ENCODE measurements at places on chromosomes 6 and 20.

GRCh38 chr20:40488401-40488800, 200.6 kb downstream of the MAFB start:
- no peak for DNase-seq

GRCh38 chr20:47349365-47350180, 6.9 kb downstream of the ZMYND8 start:
- DNase-seq: no peak

DNA sequence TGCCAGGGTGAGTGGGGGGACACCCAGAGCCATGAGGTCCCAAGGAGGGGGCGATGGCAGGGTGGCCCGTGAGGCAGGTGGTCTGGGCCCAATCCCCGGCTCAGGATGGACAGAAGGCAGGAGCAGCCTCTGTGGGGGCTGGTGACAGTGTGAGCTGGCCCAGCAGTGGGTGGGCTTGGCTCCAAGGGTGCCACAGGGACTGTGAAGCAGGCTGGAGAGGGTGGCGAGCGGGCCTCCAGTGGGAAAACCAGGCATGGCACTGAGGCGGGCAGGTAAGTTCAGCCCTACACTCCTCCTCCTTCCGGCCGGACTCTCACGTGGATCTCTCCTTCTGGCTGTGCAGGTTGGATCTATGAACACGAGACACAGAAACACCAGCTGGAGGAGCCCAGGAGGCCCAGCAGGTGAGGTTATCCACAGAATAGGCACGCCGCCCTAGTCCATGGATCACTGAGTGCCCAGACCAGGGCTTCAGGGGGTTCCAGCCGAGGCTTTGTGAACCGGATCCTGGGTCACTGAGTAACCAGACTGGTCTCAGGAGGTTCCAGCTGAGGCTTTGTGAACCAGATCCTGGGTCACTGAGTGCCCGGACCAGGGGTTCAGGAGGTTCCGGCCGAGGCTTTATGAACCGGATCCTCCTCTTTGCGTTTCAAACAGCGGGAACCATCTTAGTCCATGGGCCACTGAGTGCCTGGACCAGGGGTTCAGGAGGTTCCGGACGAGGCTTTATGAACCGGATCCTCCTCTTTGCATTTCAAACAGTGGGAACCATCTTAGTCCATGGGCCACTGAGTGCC, 76.4 kb upstream of the BHLHE23 start:
- no peak for DNase-seq

- no peak for DNase-seq
These were observed 4.9 kb upstream of the FKBP1A start for GRCh38 chr20:1397710-1398109.

GRCh38 chr20:56422076-56422823, 10.2 kb downstream of the CASS4 start:
- DNase-seq: no peak

DNA sequence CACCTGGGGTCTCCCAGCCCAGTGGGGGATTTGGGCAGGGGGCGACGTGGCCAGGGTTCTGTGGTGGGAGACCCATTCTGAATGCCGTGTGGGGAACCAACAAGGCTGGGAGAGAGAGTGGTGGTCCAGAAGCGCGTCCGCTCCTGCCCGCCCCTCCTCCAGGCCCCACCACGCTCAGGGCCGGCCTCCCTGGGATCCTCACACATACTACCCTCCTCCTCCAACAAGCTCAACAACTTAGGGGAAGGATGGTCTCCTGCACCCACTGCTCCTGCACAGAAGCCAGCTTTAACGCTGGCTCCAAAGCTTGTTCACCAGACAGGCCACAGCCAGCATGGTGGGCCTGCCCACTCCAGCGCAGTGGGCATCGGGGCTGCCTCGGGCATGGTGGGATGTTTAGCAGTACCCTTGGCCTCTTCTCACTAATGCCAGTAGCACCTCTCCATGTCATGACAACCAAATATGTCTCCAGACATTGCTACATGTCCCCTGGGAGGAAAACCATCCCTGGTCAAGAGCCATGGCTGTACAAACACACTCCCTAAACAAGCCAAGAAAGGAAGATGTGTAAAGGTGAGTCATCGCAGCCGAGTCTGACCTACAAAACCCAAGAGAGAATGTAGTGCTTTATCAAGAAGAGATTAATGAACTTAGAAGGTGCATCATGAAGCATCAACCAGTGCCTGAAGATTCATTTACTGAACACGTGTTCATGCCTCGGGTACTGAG, 75.7 kb downstream of the BMP7 start:
- DNase-seq: no peak

DNA sequence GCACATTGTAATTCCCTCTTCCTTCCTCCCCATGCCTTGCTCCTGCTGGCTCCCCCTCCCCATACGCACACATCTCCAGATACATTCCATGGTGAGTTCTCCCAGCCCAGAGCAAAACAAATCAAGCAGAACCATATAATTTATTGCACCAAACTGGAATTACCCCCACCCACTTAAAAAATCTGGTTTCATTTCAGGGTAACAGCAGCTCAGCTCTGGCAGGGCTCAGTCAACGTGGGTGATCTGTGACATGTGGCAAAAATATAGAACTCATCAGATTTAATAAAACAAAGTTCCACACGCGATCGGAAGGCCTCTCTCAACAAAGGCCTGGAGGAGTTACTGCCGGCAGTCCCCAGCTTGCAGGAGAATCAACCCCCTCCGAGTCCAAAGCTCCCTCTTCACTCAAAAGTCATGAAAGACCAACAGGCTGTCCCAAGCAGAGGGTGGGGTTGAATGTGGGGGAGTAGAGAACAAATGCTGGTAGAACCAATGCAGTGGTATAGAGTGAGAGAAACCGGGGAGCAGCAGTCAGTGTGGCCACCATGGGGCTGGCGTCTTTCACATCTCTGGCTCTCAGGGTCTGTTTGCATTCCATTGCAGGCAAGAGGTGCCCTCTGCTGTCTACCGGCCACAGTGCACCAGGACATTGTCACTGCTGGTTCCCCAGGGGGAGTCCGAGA, 323.3 kb upstream of the NT5E start:
- no peak for DNase-seq

DNA sequence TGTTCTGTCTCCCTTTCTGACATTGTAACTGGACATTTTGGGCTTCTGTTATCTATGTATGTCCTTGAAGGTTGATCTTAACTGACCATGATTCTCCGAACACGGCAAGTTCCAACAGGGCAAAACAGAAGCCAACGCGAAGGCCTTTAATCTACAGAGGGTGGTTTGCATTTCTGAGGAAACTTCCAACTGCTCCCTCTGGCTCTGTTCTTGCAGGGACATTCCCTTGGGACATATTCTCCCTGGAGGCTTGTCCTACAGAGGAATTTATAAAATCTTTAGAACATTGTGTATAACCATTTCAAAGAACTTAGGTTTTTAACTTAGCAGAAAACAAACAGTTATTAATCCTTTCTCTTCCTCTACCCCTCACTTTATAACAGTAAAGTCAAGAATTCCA, 189.0 kb upstream of the CDYL start:
- DNase-seq: no peak

GRCh38 chr6:63496361-63496804, 75.9 kb upstream of the LOC128125822 start:
- DNase-seq: no peak

DNA sequence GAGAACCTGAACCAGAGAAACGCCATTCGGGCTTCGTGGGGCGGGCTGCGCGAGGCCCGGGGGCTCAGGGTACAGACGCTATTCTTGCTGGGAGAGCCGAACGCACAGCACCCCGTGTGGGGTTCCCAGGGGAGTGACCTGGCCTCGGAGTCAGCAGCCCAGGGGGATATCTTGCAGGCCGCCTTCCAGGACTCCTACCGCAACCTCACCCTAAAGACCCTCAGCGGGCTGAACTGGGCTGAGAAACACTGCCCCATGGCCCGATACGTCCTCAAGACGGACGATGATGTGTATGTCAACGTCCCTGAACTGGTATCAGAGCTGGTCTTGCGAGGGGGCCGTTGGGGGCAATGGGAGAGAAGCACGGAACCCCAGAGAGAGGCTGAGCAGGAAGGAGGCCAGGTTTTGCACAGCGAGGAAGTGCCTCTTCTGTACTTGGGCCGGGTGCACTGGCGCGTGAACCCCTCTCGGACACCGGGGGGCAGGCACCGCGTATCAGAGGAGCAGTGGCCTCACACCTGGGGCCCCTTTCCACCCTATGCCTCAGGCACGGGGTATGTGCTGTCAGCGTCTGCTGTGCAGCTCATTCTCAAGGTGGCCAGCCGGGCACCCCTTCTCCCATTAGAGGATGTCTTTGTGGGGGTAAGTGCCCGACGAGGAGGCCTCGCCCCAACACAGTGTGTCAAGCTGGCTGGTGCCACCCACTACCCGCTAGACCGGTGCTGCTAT, 904 bp downstream of the B3GALT4 start:
- DNase-seq: no peak

DNA sequence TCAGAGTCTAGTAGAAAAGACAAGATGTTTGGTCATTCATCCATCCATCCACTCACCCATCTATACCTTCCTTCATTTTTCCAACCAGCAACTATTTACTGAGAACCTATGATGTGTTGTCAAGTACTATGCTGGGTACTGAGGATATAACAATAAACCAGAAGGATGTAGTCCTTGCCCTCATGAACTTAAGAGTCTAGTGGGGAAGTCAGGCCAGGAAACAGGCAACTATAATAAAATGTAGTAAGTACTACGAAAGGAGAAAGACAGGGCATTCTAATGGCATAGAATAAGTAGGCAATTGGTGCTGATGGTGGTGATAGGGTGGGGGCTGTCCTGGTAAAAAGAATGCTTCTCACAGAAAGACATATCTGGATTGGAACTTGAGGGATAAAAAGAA, 245.7 kb downstream of the BTBD9 start:
- DNase-seq: no peak

DNA sequence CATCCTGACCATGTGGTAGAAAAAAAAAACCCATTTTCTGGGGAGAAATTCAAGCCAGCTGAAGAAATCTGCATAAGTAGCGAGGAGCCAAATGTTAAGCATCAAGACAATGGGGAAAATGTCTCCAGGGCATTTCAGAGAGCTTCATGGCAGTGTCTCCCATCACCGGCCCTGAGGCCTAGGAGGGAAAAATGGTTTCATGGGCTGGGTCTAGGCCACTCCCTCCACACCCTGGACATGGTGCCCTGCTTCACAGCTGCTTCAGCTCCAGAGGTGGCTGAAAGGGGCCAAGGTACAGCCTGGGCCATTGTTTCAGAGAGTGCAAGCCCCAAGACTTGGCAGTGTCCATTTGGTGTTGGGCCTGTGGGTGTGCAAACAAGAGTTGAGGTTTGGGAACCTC, 34.4 kb upstream of the B3GAT2 start:
- DNase-seq: no peak

DNA sequence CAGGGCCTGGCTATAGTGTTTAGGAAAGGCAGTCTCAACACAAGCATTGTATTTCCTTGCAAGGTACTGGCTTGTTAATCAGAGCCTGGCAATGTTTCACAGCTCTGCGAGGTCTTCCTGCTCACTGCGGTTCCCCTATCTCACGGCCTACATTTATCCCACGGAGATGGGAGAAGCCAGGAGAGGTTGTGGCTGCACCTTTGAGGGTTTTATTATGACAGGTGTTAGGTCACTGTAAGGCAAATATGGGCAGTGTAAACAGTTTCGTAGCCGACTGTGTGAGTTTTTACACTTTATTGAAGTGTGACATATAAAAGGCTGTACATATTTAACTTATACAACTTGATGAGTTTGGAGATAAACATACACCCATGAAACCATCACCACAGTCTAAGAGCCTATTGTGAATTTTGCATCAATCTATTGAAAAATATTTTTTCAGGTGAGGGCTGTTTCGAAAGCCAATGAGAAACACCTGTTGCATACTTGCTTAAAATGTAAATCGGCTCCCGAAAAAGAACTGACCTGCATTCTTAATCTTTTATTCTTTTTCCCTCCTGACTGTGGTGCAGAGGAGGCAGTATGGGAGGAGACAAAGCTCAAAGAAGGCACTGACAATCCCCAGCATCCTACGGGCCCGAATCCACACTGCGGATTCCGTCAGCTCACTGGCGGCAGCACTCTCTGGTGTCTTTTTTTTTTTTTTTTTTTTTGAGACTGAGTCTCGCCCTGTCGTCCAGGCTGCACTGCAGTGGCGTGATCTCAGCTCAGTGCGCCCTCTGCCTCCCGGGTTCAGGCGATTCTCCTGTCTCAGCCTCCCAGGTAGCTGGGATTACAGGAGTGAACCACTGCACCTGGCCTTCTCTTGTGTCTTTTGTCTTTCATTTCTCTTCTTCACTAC, 7.5 kb upstream of the RBM38 start:
- no peak for DNase-seq

- no peak for DNase-seq
These were observed 236.6 kb upstream of the BMP2 start for GRCh38 chr20:6530779-6531315.

DNA sequence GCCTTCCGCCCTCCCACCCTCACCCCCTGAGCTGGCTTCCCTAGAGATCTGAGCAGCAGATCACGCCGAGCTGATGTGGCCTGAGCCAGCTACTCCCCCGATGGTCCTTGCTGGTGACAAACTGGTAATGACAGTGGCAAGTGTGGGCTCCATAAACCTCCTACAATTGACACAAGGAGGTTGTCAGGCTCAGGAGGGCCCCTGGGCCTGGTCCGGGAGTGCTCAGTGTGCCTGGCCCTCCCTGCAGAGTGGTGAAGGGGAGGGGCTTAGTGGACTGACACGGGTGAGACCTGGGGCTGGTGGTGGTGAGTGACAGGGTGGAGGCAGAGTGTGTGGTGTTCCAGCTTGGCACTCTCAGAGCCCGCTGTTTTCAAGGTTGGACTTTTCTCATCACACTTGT, 22.6 kb upstream of the MPC1 start:
- DNase-seq: no peak

GRCh38 chr6:148240861-148241477, 101.7 kb upstream of the SASH1 start:
- no peak for DNase-seq

DNA sequence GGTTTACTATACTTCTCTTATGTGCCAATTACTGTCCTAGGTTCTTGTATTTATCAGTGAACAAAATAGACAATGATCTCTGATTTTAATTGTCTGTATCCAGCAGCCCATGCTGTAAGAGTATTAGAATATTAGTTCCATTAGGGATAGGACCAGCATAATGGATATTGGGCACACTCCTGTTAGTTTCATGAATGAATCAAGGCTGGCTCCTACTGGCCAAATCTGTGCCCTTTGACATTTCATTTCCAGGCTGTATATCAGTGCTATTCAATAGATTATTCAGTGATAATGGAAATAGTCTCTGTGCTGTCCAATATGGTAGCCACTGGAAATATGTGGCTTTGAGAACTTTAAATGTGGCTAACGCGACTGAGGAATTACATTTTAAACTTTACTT, 1007.9 kb upstream of the FLRT3 start:
- DNase-seq: no peak

DNA sequence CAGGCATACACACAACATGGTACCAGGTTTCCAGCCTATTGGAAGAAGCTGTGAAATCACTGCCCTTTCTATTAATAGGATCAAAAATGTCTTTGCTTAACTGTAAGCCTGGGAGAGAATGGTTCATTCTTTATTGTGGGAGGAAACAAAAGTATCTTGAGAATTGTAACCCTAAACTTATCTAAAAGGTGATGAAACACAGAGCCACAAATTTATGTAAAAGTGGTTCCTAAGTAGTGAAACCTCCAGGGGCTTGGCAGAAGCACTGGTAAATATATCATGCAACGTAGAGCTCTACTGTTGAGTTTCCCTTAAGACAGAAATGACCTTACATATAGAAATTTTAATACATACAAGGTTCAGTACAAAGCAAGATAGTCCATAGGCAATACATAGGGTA, 17.2 kb upstream of the NOX3 start:
- no peak for DNase-seq

GRCh38 chr6:25692472-25692871, 40.5 kb downstream of the SCGN start:
- DNase-seq: no peak

- DNase-seq: no peak
These were observed 77.3 kb downstream of the SLC23A2 start for GRCh38 chr20:4924032-4924431.

GRCh38 chr20:31859998-31860380, 10.3 kb downstream of the DUSP15 start:
- no peak for DNase-seq

Measured in stimulated activated CD4-positive, alpha-beta T cell treated with anti-CD3 and anti-CD28 coated beads, Interleukin-12 subunit alpha, Interleukin-12 subunit beta, amount 100 ng/mL, for 48 hours (primary cell).